ENCODE measurements at places on chromosomes 12 and 14.

GRCh38 chr14:63283884-63284248 is 34.9 kb downstream of the GPHB5 start:
- no peak for DNase-seq

DNA sequence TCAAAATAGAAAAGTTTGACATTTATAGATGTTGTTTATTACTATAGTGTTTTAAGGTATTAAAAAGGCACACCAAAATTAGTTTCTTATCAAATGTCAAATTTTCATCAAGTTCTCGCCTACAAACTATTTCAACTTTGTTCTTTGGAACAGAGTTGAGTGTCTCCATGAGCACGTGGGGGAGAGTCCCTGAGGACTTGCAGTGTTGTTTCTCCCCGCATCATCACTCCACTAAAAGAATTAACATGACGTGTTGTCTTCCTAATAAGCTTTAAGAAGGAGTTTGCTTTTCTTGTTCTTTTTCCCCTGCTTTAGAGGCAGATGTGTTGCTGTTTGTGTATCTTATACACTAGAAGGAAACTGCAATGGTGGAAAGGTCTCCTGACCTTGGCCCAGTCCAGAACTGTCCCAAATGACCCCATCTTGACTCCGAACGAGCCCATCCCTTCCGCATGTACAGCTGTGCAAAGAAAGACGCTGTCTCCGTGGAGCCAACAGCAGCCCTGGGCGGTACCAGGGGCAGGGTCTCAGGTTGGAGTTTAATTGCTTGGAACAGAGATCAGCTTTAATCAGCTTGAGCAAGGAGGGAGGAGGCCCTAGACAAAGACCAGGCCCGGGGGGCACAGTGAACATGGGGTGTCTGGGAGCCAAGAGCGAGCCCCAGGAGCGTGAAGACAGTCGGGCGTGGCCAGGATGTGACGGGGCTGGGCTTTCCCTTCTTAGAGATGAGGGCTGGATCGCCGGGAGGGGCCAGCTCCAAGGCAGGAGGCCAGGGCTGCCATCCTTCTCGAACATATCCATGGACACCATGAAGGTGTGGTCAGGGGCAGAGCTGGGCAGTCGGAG is 215.4 kb upstream of the RTL1 start:
- DNase-seq, result no peak

DNA sequence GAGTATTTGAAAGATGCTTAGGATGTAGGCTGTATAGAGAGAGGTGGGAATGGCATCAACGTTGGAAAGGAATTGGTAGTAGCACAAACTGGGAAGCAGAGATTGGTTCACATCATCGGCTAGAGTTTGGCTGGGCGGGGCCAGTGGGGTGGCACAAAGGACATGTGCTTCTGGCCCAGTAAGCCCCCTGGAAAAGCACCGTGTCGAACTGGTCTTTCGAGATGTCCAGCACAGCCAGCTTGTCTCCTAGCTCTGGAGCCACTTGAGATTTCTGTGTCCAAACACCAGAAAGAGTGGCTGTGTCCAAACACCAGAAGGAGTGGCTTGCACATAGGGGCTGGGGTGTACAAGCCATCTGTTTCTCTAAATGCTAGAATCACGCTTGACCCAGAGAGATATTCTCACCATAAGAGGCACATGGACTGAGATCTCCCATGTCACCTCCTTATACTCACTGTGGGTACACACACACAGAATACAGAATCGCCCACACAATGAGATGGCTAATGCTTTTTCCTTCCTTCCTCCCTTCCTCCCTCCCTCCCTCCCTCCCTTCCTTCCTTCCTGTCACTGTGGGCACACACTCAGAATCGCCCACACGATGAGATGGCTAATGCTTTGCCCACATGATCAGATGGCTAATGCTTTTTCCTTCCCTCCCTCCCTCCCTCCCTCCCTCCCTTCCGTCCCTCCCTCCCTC is 41.8 kb upstream of the KCNK13 start:
- DNase-seq, result no peak

- no peak for DNase-seq
These were observed 95.8 kb downstream of the SLC15A4 start for GRCh38 chr12:128727999-128728398.

- DNase-seq, result no peak
These were observed 147.1 kb upstream of the MYL2 start for GRCh38 chr12:111067498-111067897.

DNA sequence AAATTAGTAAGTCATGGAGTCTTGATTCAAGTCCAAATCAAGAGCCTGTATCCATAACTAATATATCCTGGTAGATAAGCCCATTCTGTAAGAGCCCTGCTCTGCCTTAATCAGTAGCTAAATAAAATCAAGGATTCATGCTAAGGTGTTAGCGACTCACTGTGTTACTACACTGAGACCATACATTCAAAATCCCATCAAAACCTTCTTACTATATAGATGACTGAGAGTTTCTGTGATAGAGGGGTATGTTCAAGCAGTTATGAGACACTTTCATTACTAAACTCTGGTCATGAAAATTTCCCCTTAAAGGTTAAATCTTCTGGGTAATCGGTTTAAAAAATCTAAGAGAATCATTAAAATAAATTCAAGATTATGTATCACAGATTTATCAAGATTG is 78.5 kb downstream of the MDGA2 start:
- DNase-seq, result no peak

- no peak for DNase-seq
These were observed at the start of gene FAR2 for GRCh38 chr12:29148911-29149690. TSS of gene FAR2 (plus strand) at chr12:29149278. CDS start at chr12:29270450, 121,172 bp downstream.

GRCh38 chr12:12983420-12984035 is 16.5 kb downstream of the HEBP1 start:
- DNase-seq, result peak; percentile 34

DNA sequence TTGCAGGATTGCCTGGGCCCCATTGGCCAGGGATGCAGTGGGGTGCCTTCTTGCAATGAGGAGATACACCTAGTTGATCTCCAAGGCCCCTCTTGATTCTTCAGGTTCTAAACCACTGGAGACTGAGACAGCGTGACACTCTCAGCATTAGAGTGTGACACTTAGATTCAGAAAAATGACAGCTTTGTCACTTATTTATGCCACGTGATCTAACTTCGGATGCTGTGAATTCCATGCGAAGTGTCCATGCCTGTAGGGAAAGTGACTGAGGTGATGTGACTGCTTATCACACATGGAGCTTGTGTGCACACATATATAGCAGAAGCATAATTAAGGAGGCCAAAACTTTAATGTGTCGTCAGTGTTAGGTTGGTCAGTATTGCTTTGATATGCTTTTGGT is 30.4 kb downstream of the FBXW8 start:
- DNase-seq, result no peak

GRCh38 chr12:84502180-84502860 is 410.3 kb downstream of the SLC6A15 start:
- no peak for DNase-seq

- DNase-seq, result no peak
These were observed 53.3 kb upstream of the ETV6 start for GRCh38 chr12:11596141-11596540.

DNA sequence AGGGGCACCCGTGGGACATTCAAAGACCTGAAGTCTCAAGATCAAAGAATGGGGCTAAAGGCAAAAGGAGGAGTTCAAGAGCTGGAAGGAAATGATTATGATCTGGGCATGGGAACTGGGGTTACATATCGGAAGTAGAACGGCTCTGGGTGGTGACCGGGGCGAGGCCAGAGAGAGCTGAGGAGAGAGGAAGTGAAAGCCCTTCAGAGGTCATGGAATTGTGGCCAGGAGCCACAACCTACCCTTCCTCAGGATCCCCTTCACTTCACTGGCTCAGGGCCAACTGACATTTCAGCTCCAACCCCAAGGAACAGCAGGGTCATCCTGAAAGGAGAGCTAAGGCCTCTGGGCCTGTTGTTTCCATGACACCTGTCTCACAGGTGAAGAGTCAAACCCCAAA is 57.8 kb downstream of the GALNT16 start:
- DNase-seq, result no peak

DNA sequence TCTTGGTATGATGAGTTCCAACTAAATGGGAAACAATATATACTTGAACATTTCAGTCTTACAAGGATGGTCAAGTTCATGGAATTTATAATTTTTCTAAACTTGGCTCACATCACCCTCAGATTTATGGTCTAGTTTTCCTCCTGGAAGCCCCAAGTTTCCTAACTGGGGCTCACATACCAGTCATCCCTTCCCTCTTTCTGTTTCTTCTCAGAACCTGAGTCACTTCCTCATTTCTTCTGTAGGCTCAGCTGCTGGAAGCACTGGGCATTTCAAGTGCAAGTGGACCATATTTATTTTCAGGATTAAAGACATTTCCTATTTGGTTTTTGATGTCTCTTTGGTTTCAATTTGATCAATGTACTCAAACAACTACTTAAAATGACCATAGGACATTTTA is 55.4 kb downstream of the GRIP1 start:
- DNase-seq, result no peak

DNA sequence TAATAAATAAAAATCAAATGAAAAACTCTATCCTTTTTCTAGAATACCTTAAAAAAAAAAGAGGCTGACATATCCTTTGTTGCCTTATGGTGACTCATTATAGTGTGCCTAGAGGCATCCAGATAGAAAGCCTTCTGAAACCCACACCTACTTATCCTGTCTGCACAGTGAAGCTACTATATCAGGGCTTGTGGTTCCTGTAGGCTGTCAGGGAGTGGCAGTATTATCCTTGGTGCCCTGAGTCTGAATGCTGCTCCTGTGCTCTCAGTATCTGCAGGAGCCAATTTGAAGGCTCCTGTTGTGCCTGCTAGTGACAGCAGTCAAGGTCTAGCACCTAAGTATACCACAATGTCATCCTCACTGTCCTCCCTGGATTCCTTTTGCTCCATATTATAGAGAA is 168.4 kb upstream of the AVPR1A start:
- no peak for DNase-seq

DNA sequence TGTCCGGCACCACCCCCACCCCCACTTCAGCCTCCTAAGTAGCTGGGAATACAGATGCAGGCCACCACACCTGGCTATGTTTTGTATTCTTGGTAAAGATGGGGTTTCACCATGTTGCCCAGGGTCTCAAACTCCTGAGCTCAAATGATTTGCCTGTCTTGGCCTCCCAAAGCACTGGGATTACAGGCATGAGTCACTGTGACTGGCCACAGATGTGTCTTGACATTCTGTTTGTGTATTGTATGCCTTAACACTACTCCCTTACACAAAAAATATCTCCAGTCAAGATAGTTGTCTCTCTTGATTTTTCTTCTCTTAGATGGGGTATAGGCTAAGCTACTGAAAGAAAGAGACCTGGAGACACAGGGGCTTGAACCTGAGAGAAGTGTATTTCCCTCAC is 17.6 kb downstream of the CLEC14A start:
- DNase-seq, result no peak

DNA sequence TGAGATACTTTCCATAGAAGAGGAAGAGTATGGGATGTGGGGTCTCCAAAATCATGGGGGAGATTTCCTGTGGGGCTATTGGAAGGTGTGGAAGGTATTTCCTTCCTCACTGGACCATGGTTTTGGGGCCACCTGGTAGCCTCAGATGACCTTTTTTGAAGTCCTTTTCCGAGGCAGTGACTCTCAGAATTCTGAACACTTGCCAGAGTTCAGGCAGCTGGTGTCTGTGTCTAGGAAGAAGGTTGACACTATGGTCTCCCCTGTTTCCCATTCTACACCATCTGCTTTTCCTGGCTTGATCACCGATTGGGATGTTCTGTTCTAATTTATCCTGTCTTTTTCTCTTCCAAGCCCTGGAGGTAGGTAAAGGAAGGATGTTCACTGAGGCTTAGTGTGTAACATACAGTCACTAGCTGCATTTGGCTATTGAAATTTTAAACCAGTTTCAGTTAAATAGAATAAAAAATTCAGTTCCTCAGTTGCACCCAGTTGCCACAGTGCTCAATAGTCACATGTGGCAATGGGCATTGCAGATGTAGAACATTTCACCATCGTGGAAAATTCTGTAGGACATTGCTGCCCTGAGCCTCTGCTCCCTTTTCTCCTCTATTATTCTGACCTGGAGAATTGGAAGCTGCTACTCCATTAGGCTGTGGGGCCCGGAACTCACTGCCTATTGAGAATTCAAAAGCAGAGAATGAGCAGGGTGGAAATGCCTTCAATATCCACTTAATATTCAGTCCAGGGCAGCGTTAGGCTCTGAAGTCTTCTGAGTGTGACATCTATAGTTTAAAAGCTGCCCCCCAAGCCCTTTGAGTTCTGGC is 11.0 kb upstream of the PLEKHG3 start:
- no peak for DNase-seq

- DNase-seq, result no peak
These were observed 153.4 kb downstream of the RIMBP2 start for GRCh38 chr12:130562716-130563115.

- no peak for DNase-seq
These were observed 64.9 kb downstream of the SPRING1 start for GRCh38 chr12:116672842-116673516.

DNA sequence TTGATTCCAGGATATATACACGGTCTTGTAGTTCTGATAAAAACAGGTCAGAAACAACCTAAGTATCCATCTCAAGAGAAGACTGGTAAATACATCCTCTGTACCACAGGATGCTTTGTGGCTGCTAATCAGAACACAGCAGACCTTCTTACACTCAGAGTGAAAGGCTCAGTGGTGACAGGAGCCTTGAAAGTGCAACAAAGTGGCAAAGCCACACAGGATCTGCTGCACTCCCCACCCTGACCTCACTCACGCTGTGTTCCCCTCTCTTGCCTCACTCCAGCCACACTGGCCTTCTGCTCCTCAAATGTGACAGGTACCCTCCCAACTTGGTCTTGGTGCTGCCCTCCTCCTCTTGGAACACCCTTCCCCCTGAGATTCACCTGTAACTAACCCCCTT is 98.1 kb upstream of the GRIP1 start:
- no peak for DNase-seq

- DNase-seq, result no peak
These were observed 213.7 kb upstream of the NPAS3 start for GRCh38 chr14:32724867-32725471.

DNA sequence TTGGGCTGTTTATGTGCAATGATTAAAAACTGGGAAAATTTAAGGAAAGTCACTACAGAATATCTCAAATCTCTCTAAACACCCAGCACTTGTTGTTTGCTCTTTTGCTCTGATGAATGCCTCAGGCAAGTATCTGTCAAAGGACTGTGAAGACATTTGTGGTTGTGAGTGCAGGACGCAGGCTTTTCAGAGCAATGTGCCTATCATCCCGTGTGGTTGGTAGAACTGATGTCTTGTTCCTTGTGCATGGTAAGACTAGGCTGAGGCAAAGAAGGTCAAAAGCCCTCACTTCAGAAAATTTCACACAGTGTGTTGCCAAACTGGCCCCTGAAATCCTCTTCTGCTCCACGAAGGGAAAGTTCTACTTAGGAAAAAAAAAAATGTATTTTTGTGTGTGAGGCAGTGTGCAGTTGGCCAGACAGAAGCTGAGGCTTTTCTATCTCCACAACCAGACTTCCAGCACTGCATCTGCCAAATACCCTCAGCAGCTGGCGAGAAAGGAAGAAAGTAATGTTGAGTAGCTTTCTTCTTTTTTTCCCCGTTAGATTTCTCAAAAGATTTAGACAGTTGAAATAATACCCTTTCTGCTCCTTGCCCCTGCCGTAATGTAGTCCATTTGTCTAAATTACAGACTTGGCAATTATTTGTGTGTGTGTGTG is 1103.1 kb downstream of the VRK1 start:
- DNase-seq, result no peak
